ENCODE measurements at places on chromosomes 12 and 14.

DNA sequence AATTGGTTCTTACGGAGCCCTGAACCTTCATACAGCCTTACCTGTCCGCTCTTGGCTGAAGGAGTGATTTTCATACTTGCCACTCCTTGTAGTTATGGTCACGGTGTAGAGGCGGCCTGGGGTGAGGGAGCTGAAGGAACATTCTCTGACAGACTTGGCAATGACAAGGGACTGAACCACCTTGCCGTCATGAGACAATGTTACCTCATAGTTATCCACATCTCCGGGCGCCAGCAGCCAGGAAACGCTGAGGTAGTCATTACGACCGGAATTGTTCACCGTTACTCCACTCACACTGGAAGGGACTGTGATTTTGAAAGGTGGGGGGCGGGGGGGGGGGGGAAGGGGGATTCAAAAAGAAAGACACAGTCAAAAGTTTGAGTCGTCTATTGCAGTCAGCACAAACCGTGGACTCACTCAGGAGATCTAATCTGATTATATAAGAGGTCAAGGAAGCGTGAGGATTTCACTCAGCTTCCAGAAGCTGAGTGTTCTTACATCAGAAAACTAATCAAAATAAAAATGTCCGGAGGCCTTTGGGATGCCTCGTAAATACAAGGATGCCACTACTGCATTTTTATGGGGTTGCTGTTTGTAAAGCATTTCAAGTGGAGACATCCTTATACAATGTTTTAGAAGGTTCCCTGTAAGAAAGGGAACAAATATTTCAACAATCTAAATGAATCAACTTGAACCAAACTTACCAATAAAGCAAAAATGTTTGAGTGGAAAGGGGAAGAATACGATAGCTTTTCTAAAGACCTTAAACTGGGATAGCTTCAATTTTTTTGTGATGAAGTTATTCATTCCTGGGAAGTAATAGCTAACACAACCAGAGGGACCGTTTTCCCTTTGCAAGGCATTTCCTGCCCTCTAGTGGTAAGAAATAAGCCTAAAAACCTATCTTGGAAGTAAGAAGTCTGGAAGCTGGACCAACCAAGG is 60.6 kb downstream of the PTPRB start:
- DNase-seq: no peak

DNA sequence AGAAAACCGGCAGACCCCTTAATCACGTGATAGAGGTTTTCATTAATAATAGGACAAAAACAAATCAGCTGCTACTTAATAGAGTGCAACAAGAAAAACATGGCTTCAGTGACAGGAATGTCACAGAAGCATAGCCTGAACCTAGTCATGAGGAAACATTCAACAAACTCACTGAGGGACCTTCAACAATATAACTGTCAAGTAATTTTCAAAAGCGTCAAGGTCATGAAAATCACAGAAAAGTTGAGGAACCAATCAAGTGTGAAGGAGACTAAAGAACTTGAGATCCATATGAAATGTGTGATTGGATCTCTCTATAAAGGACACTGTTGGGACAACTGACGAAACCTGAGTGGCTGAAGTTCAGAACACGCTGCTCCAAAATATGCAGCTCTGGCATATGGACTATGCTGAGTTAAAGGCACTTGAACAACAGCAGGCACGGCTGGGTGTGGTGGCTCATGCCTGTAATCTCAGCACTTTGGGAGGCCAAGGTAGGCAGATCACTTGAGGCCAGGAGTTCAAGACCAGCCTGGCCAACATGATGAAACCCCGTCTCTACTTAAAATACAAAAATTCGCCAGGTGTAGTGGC is 16.3 kb downstream of the NDUFA12 start:
- no peak for DNase-seq

GRCh38 chr12:127620735-127621355 is 646.1 kb upstream of the TMEM132C start:
- no peak for DNase-seq

- DNase-seq: no peak
Measured at GRCh38 chr14:61281948-61282275, 774 bp upstream of the TMEM30B start.

GRCh38 chr12:8553088-8553627 is 12.5 kb upstream of the CLEC4E start:
- DNase-seq: no peak

DNA sequence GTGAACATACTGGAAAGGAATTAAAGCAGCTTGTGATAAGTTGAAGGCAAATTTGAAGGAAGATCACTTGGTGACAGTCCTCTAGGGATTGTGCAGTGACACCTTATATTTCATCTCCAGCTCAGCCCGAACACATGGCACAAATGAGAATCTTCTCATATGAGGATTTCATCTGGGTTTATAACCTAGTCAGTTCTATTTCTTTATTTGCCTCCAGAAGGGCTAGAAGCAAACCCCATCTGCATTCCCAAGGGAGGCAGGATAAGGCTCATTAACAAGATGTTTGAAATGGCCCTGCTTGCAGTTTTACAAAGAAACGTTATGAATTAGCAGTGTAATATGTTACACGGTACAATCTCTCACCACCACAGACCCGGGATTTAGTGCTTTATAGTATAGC is 90.7 kb upstream of the KRR1 start:
- no peak for DNase-seq

DNA sequence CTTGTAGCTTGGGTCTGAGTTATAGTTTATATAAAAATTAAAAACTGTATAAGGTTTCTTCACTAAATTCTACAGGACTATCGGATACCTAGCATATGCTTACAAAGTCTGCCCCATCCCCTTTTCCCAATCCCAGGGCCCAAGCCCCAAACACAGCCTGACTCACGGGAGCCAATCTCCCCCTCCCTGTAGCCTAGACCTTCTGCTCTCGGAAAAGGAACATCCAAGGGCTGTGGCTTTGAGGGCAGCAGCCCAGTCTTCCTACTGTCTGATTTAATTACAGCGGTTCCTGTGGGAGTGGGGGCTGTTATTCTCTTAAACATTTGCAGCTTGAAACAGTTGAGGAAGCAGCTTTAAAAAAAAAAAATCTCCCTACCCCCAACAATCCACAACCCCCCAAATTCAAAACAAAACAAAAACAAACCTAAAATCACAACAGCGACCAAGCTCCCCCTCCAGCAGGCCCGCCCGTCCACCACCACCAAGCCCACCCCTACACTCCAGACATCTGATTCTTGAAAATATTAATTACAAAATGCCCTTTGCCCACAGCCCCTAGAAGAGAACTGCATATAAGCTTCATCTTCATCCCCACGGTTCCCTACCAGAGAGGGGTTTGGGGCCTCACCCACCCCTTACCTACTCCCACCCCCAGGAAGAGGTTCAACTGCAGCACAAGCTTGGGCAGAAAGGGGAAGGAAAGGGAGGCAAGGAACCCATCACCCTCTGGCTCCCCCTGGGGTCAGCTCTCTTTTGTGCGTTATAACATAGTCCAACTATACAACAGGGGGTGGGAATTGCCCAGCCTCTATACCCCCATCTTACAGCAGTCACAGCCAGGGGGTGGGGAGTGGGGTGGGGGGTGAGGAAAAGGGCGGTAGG is 1.1 kb upstream of the PRKAG1 start:
- no peak for DNase-seq

DNA sequence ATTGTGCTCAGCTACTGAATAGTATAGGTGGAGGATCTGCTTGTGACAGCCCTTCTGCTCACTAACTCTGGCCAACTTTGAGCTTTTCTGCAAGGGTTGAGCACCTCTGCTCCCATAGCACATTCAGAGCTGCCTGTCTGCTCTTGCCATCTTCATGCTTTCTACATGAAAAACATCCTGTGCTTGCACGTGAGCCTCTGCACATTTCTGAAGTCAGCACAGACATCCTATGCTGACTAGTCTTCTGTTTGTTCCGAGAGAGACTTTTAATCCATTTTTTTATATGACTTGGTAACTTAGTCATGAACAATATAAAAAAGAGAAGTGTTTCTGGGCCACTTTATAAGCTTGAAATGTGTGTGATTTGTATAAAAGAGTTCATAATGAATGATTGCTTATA is 969.3 kb downstream of the TMTC2 start:
- DNase-seq: no peak

GRCh38 chr14:79660053-79660939 is 551.0 kb downstream of the DIO2 start:
- DNase-seq: no peak

- DNase-seq: no peak
Measured at GRCh38 chr12:31000751-31001150, 72.9 kb upstream of the DDX11 start.

DNA sequence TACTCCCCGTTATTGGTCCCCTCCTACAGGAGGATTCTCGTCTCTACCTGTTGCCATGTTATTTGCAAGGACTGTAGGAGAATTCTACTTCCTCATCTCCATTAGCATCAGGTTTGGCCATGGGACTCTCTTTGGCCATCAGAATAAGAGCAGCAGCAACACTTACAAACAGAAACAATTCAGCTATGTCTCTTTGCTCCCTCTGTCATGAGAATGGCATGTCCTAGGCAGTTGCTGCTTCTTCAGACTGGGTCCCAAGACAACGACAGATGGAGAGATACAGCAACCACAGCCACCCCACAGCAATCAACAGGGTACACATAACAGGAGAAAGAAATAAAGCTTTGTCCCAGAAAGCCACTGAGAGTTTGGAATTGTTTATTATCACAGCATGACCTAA is 19.7 kb downstream of the SLC41A2 start:
- DNase-seq: no peak

GRCh38 chr14:91392623-91393303 is 24.9 kb downstream of the CCDC88C start:
- no peak for DNase-seq

DNA sequence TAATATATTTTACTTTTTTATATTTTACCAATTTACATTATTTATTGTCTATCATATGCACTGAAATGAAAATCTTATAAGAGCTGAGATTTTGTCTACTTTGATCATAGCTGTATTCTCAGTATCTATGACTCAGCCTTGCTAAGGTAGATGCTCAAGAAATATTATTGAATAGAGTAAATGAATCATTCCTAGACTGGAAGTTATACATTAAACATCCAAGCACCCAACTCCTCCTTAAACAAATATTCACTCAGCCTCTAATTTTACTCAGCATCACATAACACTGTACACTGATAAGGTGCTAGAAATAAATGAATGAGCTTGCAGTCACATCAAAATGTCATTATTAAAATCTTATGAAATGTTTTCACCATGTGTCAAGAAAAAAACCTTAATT is 1424.9 kb downstream of the LRFN5 start:
- DNase-seq: no peak

GRCh38 chr14:104785708-104786080 is 9.9 kb downstream of the AKT1 start:
- DNase-seq: no peak

GRCh38 chr12:109523071-109523470 is 45.6 kb downstream of the UBE3B start:
- DNase-seq: no peak

DNA sequence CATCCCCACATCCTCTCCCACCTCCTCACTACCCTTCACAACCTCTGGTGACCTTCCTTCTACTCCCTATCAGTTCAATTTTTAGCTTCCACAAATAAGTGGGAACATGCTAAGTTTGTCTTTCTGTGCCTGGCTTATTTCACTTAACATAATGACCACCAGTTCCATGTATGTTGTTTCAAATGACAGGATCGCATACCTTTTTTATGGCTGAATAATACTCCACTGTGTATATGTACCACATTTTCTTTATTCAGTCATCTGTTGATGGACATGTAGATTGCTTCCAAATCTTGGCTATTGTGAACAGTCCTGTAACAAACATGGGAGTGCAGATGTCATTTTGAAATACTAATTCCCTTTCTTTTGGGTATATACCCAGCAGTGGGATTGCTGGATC is 98.7 kb downstream of the TRMT5 start:
- no peak for DNase-seq

DNA sequence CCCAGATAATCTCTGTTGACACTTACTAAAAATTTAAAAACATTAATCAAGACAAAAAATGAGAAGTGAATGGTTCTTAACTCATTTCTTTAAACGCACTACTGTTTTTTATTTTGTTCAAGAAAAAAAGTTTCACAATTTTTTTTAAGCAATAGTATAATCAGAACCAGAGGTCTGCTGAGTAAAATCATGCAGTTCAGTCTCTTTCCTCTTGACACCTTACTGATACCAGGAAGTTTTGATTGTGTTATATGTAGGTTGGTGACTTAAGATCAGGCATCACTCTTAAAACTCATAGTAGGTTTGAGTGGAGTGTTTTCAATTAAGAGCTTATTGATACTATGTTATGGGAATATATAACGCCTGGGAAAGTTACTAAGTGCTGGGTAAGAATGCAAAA is 121.4 kb downstream of the TRMT5 start:
- DNase-seq: no peak

DNA sequence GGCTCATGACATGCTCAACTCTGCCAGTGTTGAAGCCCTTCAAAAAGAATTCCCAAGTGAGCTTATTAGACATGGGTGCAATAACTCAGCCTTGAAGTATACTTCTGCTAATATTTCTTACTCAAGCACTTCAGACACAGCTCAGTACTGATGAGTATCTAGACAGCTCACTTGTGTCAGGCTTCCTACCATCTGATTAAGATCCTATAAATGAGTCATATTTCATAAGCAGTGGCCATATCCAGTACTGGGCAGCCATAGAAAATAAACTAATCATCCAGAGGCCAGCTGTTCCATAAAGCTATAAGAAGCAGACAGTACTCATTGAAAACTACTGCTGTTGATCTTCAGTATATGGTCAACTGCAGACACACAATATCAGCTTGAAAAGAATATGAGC is 12.9 kb downstream of the FSCB start:
- DNase-seq: no peak

DNA sequence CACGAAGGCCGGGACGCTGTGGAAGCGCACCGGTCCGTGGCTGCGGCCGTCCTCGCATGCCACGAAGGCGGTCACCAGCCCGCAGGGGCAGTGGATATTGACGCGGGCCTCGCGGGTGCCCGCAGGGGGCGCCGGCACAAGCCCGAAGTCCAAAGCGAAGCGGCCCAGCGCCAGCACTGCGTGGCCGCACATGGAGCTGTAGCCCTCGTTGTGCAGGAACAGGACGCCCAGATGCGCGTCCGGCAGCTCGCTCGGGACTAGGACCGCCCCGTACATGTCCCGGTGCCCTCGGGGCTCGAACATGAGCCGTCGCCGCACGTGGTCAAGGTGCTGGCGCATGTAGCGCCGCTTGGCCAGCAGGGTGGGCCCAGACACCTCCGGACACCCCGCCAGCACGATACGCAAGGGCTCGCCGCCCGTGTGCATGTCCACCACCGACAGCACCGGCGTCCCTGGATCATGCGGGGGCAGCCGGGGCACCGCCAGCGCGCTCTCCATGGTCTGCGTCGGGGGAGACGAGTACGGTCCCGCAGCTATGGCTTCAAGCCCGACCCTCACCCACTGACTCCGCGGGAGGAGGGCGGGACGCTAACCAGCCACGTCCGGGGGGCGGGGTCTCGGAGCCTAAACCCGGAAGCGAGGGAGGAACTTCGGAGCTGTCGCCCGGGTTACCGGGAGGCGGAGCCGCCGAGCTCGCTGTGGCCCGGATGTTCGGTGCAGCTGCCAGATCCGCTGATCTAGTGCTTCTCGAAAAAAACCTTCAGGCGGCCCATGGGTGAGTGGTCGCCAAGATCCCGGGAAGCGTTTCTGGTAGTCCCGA is at the start of the genes JKAMP and L3HYPDH:
Gene JKAMP (plus strand): TSS at position 699 of the 820 bp plus-strand sequence. CDS start 73 bp downstream, at position 772.
Gene L3HYPDH (minus strand): TSS at position 590 of the 820 bp plus-strand sequence. CDS start 92 bp downstream, at position 498.
- peak; percentile 98 for DNase-seq
